ENCODE measurements at places on chromosomes 4 and X. TPM values are rescaled to one million over a fixed set of nuclear protein-coding genes. Genes with fewer than 3 reads are reported as not detected.

GRCh38 chrX:96752781-96753180 is 68.1 kb downstream of the DIAPH2 start:
- no peaks in the 10 kb centered on the region for H3K36me3 ChIP-seq
- DNase-seq: no peak
- H3K4me1 ChIP-seq: no peaks in the 10 kb centered on the region
- no peak overlapping the region for H3K27ac ChIP-seq
- H3K4me3 ChIP-seq: no peak overlapping the region
- H3K27me3 ChIP-seq: no peaks in the 10 kb centered on the region

DNA sequence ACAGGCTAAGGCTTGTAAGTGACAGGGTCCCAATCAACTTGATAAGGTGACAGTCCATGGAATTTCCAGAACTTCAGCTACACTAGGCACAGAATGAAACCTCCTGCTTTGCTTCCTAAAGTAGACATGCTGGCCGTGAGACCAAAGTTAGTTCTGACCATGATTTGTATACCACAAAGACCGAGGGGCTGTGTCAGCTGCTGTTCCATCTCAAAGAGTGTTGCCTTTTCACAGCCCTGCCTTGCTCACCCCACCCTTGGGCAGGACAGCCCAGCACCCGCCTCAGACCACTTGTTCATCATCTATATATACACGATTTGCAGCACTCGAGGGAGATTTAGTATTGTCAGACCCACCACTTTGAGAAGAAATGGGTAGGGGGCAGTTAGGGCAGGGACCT is 5.3 kb downstream of the IDS start:
- H3K4me1 ChIP-seq: no peaks in the 10 kb centered on the region
- no peak for DNase-seq
- peaks cover 77% of the 10 kb centered on the region for H3K36me3 ChIP-seq
- H3K27ac ChIP-seq: no peak overlapping the region
- H3K4me3 ChIP-seq: no peak overlapping the region

DNA sequence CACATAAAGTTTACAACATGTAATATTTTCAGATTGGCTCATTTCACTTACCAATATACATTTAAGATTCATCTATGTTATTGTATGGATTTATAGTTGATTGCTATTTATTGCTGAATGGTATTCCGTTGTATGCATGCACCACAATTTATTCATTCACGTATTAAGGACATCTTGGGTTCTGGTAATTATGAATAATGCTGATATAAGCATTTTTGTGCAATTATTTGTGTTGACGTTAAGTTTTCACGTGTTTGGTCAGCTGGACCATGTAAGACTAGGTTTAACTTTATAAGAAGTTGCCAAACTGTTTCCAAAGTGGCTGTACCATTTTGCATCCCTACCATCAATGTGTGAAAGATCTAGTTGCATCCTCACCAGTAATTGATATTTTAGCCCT is 35.1 kb downstream of the MAGEB10 start:
- H3K36me3 ChIP-seq: no peaks in the 10 kb centered on the region
- H3K27ac ChIP-seq: no peak overlapping the region
- H3K27me3 ChIP-seq: no peaks in the 10 kb centered on the region
- DNase-seq: no peak
- no peak overlapping the region for H3K4me3 ChIP-seq

Gene GLOD5
- total RNA-seq: not detected

Gene IL3RA
- total RNA-seq: 12.3 TPM
